ENCODE measurements at places on chromosomes 7 and 10.

DNA sequence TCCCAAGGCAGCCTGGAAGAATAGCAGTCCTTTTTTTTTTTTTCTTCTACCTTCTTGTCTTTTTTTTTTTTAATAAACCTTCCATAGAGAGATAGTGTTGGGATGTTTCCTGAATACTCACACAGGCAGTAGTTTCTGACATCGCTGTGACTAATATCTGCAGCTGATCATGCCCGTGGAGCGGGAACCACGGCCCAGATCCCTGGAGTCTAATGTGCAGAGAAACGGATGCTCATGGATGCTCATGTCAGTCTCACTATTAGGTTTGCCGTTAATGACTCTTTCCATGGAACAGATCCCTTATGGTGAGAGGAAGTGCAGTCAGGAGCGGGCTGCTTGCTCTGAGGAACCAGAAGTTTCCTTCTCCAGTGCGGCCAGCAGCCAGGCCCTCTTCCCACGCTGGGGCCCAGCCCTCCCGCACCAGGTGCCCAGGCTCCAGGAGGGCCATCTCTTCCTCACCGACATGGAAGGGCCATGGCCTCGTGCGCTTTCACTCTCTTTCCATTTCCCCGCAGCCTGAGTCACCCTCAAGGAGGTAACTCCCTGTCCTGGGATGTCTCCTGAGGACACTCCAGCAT lies 132.5 kb downstream of the WDR37 start:
- DNase-seq, result no peak

GRCh38 chr7:18361756-18362155 lies 133.8 kb upstream of the HDAC9 start:
- no peak for DNase-seq

- no peak for DNase-seq
Observed at GRCh38 chr10:26780793-26781601, 79.8 kb downstream of the ABI1 start.

GRCh38 chr7:150321788-150322113 lies 1.4 kb upstream of the LRRC61 start:
- DNase-seq, result no peak

GRCh38 chr10:115985786-115986185 lies 287.2 kb downstream of the GFRA1 start:
- no peak for DNase-seq

DNA sequence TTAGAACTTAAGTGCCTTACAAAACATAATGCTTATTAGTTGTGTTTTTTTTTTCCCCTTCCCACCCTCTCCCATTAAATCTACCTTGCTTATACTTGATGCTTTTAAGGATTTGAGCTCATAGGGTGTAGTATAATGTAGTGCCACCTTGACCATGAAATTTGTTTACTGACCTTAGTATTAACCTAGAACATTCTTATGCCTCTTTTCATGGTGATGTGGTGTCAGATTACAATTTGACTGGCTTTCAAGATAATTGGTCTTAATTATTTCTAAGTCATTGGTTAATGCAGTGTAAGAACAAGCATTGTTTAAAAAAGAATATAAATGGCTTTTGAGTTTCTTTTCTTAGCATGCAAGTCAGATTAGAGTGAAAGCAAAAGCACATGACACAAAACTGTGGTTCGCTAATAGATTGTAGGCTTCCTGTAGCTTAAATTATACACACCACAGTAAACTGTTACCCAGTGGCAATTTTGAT lies 61.8 kb downstream of the ADD3 start:
- DNase-seq, result no peak

DNA sequence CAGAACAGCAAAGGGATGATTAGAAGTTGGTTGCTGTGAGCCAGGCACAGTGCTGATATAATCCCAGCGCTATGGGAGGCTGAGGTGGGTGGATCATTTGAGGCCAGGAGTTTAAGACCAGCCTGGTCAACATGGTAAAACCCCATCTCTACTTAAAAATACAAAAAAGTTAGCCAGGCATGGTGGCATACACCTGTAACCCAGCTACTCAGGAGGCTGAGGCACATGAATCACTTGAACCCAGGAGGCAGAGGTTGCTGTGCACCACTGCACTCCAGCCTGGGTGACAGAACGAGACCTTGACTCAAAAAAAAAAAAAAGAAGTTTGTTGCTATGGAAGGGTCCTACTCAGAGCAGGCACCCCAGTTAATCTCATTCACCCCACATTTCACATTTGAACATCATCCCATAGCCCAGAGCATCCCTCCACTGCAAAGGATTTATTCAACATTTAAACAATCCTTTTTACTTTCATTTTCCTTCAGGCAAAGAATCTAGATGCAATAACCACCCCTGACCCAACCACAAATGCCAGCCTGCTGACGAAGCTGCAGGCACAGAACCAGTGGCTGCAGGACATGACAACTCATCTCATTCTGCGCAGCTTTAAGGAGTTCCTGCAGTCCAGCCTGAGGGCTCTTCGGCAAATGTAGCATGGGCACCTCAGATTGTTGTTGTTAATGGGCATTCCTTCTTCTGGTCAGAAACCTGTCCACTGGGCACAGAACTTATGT lies 4.1 kb downstream of the IL6 start:
- no peak for DNase-seq

- no peak for DNase-seq
Observed at GRCh38 chr7:127995156-127995880, 35.9 kb downstream of the LRRC4 start.

GRCh38 chr7:31420948-31421347 lies 80.4 kb upstream of the NEUROD6 start:
- DNase-seq, result no peak

GRCh38 chr7:157877298-157878090 lies 540.7 kb downstream of the DNAJB6 start:
- DNase-seq, result no peak

DNA sequence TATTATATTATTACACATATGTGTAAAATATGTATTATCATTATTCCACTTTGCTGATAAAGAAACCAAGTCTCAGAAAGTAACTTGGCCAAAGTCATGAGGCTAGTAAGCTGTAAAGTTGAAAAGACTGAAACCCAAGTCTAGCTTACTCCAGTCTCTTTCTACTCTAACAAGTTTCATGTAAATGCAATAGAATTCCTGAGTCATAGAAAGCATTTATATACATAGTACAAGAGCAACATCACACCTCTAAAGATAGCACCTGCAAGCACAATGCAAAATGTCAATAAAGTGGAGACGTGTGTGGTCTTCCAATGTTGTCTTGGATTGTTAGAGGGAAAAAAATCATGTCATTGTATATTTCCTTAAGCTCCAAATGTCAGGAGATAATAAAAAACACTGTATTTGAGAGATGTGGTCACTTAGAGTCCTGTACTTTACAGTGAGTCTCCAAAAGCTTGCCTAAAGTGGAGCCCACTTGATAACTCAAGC lies 430.3 kb upstream of the NRP1 start:
- no peak for DNase-seq

GRCh38 chr7:72335561-72336381 lies 76.4 kb downstream of the CALN1 start:
- no peak for DNase-seq

DNA sequence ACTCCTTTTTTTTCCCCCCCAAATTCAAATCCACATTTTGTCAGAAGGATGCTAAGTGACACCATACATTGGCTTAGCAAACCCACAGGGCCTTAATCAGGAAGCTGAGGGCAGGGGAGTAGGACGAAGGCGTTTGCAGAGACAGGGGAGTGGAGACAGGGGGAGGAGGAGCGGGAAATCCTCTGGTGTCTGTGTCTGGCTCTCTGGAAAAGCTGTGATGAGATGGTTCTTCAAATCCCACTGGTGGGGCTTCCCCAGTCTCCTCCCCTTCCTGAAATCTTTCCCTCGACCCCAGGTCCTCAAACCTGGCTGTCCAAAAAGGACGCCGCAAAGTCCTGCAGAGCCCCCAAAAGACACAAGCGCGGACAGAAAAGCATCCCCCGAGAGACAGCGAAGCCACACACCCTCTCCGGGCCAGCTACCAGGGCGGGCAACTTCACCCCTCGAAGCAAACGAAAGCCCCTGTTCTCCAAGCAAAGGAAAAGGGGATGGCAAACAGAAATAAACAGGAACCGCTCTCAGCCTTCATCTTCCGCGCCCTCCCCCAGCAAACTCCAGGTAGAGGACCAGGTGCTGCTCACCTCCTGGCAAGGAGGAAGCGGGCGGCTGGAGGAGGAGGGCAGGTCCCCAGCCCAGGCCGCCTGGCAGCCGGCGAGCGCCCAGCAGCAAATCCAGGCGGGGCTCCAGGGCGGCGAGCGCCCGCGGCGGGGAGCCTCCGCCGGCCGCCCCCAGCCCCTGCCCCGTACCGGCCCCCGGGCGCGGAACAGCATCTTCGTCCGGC lies 520 bp downstream of the ELAPOR2 start:
- DNase-seq, result no peak

DNA sequence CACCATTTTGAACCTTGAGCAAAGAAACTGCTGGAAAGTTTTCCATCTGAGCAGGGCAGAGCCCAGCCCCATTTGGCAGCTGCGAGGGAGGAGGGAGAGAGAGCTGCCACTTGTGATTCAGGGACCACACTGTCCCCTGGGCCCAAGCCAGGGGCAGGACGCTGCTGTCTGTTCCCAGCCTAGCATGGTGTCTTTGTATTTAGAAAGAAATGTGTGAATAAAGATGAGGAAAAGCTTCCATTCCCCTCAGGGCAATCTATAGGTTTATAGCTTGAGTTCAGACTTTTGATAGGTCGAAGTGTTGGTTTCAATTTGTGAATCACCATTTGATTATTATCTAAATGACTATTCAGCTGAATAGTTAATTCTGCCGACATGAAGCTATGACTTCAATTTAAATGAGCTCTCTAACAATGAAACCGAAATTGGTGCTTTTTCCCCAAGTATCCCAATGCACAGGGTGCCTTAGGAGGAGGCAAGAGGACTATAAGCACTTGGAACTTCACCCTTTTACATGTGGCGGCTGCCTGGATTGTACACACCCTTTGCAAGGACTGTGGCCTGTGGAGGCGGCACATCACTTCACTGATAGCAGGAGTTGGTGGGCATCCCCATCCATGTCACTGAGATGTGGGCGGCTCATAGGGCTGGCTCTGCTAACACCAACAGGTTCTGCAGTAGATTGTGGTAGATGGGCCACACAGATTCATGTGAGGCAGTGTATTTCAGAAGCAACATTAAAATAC lies 223.5 kb downstream of the CCDC3 start:
- DNase-seq, result no peak

- DNase-seq, result no peak
Observed at GRCh38 chr7:112082306-112082705, 123.9 kb downstream of the DOCK4 start.

DNA sequence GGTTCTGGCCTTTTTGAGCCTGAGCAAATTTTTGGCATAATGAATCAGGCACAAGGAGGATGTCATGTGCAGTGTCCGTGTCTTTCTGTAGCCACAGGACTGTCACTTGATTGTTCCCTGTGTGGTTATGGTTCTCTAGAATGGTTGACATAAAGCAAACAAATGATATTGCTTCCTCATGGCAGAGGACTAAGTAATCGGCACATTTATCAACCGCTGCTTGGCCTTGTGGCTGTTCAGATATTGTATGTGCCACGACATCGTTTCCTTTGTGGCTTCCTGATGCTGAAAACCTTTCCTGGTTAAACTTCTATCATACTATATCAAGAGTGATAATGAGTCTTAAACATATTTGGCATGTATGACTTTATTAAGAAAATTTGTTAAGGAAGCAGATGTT lies 598.8 kb downstream of the SUGCT start:
- DNase-seq, result no peak

DNA sequence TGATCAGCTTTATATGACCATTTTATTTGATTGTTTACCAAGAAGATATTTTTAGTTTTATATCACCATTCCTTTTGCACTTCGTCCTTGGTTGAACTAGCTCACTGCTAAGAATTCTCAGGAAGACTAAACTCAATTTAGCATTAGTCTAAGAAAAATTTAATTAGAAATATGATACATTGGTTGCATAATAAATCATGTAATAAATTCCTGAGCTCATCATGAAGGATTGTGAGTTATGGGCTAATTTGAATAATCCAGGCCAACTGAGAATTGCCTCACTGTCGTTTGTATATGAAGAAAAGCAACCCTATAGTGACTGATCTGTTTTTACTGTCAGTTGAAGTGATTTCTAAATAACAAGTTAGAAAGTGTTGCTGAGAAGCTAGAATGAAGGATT lies 725.5 kb downstream of the DNAJB9 start:
- no peak for DNase-seq

DNA sequence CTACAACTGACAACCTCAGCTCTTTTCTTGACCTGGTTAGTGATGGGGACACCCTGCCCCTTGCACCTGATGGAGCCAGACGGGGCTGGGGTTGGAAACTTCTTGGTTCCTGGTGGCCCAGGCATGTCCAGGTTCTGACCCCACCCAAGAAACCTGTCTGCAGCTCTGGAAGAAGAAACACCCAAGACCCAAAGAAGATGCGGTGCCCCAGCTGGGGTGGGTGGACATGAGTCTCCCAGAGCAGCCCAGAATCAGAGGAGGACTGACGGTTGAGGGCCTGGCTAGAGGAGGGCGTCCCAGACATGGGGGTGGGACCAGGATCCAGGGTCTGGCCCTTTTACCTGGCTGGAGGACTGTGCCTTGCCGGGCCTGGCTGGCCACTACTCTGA lies 202.4 kb downstream of the GLRX3 start:
- no peak for DNase-seq

- DNase-seq, result no peak
Observed at GRCh38 chr7:148478551-148478950, 112.0 kb upstream of the C7orf33 start.

DNA sequence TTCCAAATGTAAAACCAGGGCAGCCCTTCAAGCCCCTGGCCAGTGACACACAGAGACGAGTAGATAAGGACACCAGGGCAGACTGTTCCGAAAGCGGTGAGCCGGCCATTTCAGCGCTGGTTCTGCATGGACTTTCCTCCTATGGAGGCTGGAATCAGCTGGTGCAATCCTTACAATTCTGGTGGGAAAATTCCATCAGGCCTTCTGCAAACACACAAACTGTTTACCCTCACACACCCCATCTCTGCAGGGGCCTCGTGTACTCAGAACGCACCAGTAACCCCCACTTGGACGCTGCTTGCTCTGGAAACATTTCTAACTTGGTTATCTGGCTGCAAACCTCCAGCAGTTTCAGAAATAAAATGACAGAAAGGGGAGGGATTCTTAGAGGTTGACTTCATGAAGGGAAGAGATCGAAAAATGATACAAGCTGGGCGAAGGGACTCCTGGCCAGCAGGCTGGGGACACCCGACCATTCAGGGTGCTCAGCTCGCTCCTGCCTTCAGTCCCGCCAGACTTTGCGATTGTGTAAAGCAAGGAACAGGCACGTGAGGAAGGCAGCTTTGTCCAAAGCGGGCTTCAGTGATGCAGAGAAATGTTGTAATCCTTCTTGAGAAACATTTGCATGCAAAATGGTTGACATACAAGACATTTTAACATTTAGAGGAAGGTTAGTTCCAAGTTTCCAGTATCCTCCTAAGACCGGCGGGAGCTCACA lies 19.7 kb upstream of the SHH start:
- DNase-seq, result no peak
